Activated gamma-delta T cell treated with Interleukin-2 at 50 U/mL for 16 hours (primary cell): ENCODE measurements at places on chromosomes 7 and 10.

DNA sequence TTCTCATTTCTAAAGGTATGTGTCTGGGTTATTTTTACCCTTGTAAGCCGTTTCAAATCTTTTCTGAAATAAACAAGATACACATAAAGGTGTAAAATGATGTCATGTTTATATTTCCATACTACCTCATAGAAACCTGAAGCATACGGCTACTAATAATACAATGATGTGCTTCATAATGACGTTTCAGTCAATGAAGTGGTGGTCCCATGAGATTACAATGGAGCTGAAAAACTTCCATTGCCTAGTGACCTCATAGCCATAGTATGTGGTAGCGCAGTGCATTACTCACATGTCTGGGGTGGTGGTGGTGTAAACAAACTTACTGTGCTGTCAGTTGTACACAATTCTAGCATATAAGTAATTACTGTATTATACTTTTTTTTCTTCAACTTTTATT is 24.9 kb downstream of the EPDR1 start:
- no peak for DNase-seq

DNA sequence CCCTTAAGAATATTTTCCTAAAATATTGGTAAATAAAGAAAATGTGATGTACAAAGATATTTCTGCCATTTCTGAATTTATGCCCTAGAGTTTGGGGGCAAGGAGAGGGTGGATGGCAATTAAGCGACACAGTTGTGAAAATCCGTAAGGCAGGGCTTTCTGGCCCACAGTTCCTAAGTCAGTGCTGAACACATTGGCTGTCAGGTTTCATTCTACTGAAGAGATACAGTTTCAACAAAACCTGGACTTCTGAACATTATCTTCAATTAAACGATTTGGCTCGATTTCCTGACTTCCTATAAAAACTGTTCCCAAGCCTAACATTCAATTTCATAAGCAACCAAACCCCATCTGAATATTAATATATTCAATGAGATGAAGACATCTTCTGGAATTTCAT is 61.1 kb upstream of the NEBL start:
- no peak for DNase-seq

GRCh38 chr7:24786306-24786705 is 29.0 kb upstream of the GSDME start:
- DNase-seq, result no peak

DNA sequence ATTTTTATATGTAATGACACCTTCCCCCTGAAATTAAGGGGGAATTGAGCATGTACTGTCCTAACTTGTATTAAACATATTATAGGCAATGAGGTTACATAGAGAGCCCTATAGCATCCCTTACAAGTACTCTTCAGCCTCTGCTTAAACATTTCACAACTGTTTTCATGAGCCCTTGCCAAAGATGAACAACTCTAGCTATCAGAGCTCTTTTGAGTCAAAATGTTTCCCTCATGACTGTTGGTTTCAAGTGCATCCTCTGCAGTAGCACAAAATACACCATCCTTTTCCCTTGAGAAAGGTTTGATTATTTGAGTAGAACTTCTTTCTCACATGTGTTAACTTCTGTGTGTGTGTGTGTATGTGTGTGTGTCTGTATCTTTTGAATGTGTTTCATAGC is 1157.6 kb upstream of the CELF2 start:
- DNase-seq, result no peak

DNA sequence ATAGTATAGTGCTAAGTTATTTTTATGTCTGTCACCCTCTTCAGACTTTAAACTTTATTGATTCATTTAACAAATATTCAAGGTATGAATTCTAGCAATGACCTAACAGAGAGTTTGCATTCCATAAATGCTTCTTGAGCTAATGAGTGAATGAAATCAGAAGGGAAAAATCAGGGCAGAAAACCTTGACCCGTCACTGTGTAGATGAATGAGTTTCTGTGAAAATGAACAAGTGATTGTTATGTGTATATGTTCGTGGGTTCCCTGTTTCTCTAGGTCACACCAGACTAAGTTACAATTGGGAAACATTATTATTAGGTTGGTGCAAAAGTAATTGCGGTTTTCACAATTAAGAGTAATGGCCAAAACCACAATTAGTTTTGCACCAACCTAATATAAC is 30.1 kb downstream of the APBB1IP start:
- no peak for DNase-seq

DNA sequence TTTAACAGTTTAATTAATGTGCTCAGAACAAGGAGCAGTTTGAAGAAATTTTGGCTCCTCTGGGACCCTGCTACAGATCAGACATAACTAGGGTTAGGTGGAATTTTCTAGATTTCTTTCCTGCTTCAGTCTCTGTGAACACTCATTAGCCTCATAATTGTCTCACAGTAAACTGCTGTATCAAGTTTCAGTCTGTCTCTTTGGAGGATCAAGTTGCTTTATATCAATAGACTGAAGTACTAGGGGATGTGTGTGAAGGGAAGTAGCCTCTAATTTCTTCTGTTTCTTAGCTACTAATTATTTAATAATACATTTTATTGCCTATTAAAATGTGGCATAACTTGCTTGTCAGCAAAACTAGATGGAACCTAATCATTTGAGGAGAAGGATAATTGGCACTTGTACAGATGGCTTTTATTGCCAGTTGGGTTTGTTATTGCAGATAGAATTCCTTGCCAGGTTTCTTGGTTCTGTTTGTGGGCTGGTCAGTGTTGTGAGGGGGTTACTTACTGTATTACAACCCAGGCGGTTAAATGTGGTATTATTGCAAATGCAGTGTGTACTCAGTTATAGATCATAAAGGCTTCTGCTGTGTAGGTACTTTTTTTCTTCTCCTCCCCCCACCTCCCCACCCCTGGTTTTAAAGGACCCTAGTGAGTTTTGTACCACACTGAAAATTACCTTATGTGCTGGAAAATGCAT is 758.0 kb downstream of the AUTS2 start:
- DNase-seq, result no peak

- no peak for DNase-seq
Observed at GRCh38 chr7:98569691-98570337, 47.3 kb upstream of the NPTX2 start.

DNA sequence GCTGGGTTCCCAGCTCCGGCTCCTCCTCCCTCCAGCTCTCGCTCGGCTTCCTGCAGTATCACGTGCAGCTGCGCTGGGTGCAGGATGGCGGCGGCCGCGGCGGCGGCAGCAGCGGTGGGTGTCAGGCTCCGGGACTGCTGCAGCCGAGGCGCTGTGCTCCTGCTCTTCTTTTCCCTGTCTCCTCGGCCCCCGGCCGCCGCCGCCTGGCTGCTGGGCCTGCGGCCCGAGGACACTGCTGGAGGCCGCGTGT is at the start of gene CNNM1:
Gene CNNM1 (plus strand): TSS at position 53 of the 250 bp plus-strand sequence. CDS start 32 bp downstream, at position 85.
- DNase-seq, result no peak
